Motor neuron (in vitro differentiated cells): ENCODE measurements at places on chromosomes 13 and 19. TPM values are rescaled to one million over a fixed set of nuclear protein-coding genes. Genes with fewer than 3 reads are reported as not detected.

The KRTDAP gene
- not detected in 2 replicates for total RNA-seq

The MBNL2 gene
- 18.0 and 21.3 TPM in 2 replicates for total RNA-seq

The NLRP12 gene
- 0.87 and 0.88 TPM in 2 replicates for total RNA-seq

The NAT14 gene
- 50.1 and 55.0 TPM in 2 replicates for total RNA-seq

The CEACAM21 gene
- not detected in 2 replicates for total RNA-seq

The KIR2DL4 gene
- 0.33 TPM in 1 of 2 replicates, not detected in the other for total RNA-seq

The C19orf38 gene
- 1.4 and 2.6 TPM in 2 replicates for total RNA-seq

The TBXA2R gene
- 0.07 and 0.74 TPM in 2 replicates for total RNA-seq

The LIM2 gene
- 0.73 TPM in 1 of 2 replicates, not detected in the other for total RNA-seq

The EDNRB gene
- total RNA-seq = 0.36 and 0.89 TPM in 2 replicates

The TSEN34 gene
- total RNA-seq = 55.1 and 69.7 TPM in 2 replicates

The C5AR1 gene
- 3.7 and 4.1 TPM in 2 replicates for total RNA-seq

The ZNF829 gene
- total RNA-seq = 1.3 and 1.6 TPM in 2 replicates

The ELL gene
- total RNA-seq = 3.8 and 4.2 TPM in 2 replicates

The ZSWIM9 gene
- 1.6 and 2.2 TPM in 2 replicates for total RNA-seq

The UQCRFS1 gene
- 33.1 and 34.0 TPM in 2 replicates for total RNA-seq

The ZNF728 gene
- not detected in 2 replicates for total RNA-seq

The COL4A1 gene
- 4.8 and 4.9 TPM in 2 replicates for total RNA-seq

The CABP5 gene
- total RNA-seq = 0.43 and 0.44 TPM in 2 replicates

The COMP gene
- 0.27 and 0.66 TPM in 2 replicates for total RNA-seq

The IGSF23 gene
- 2.2 TPM in 1 of 2 replicates, not detected in the other for total RNA-seq

The NMRK2 gene
- not detected in 2 replicates for total RNA-seq

The PLIN5 gene
- total RNA-seq = 0.19 and 1.3 TPM in 2 replicates

The IZUMO4 gene
- 1.6 and 2.4 TPM in 2 replicates for total RNA-seq

The LYPD3 gene
- 0.50 TPM in 1 of 2 replicates, not detected in the other for total RNA-seq

The VASP gene
- 49.7 and 52.1 TPM in 2 replicates for total RNA-seq

The ADAMTS10 gene
- total RNA-seq = 45.3 and 67.2 TPM in 2 replicates

The LRRC63 gene
- not detected in 2 replicates for total RNA-seq

The SLC25A23 gene
- total RNA-seq = 27.7 and 28.7 TPM in 2 replicates

The TEX26 gene
- total RNA-seq = not detected in 2 replicates

The PTPRH gene
- 40.5 and 41.4 TPM in 2 replicates for total RNA-seq

The PRX gene
- 1.4 TPM in 2 replicates for total RNA-seq

The IRGC gene
- 0.93 TPM in 1 of 2 replicates, not detected in the other for total RNA-seq
